ENCODE measurements at places on chromosomes 16 and 17.

DNA sequence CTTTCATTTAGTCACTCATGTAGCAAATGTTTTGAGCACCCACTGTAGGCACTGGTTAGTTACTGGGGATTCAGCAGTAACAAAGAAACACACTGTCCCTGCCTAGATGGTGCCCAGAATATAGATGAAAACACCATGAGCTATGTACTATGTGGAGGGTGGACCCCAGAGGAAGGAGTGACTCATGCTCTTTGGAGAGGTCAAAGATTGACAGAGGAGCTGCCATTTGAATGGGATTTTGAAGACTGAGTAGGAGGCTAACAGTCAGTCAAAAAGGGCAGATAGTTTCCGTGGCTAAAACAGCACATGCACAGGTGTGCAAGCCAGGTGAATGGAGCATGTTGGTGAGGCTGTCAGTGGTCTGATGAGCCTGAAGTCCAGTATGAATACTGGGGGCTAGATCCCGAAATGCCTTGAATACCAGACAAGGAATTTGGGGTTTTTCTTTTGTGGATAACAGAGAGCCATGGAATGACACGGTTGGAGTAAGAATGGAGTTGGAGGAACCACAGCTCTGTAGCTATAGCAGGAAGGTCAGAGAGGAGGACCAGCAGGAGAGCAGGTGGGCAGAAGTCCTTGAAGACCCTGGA is 6.1 kb downstream of the IL21R start:
- no peak for DNase-seq

- no peak for DNase-seq
Observed at GRCh38 chr17:67431249-67432015, 54.4 kb downstream of the PITPNC1 start.

GRCh38 chr16:23282568-23282967 is 19.5 kb upstream of the SCNN1B start:
- no peak for DNase-seq

DNA sequence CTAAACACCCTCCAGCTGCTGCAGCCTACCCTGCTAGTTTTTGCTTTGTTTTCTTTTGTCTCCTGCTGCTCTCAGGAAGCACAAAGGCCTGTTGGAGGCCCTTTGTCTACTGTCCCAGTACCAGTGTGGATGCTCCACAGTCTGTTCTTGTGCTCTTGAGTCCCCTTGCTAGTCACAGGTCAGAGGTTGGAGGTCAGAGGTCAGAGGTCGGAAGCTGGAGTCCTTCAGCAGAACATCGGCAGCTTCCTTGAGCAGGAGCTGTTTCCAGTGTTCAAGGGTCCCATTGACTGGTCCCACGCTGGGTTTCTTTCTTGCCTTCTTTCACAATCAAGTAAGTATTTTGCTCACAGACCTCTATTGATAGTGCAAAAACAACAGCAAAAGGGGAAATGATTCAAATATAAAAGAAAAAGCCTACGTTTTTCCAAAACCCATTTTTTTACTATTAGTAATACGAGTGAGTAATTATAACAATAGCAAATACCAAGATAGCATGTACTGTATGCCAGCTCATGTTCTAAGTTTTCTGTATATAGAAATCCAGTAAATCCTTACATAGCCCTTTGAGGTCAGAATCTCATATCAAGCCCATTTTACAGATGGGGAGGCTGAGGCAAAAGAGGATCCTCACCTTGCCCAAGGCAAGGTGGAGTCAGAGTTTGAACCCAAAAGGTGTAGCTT is 10.9 kb upstream of the IL34 start:
- DNase-seq, result no peak

GRCh38 chr17:45077643-45078042 is 16.5 kb downstream of the NMT1 start:
- DNase-seq, result no peak

DNA sequence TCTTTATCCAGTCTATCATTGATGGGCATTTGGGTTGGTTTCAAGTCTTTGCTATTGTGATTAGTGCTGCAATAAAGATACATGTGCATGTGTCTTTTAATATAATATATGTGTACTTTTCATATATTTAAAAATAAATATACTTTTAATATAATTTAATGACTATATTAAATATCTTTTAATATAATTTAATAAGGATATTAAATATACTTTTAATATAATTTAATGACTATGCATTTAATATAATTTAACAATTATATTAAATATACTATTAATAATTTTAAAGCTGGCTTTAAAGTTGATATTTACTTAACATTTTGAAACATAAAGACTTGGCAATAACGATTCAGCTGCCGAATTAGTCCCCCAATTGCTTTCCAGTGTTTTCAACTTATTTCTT is 1.2 kb downstream of the CCL23 start:
- DNase-seq, result no peak

DNA sequence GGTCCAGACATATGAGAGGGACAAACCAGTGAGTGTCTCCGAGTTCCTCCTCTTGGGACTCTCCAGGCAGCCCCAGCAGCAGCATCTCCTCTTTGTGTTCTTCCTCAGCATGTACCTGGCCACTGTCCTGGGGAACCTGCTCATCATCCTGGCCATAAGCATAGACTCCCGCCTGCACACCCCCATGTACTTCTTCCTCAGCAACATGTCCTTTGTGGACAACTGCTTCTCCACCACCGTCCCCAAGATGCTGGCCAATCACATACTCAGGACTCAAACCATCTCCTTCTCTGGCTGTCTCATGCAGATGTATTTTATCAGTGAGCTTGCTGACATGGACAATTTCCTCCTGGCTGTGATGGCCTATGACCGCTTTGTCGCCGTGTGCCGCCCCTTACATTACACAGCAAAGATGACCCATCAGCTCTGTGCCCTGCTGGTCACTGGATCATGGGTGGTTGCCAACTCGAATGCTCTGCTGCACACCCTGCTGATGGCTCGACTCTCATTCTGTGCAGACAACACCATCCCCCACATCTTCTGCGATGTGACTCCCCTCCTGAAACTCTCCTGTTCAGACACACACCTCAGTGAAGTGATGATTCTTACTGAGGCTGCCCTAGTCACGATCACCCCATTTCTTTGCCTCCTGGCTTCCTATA is 19.2 kb downstream of the ZNF200 start:
- no peak for DNase-seq

GRCh38 chr16:29992344-29992967 is 3.0 kb downstream of the HIRIP3 start:
- peak; percentile 4 for DNase-seq

DNA sequence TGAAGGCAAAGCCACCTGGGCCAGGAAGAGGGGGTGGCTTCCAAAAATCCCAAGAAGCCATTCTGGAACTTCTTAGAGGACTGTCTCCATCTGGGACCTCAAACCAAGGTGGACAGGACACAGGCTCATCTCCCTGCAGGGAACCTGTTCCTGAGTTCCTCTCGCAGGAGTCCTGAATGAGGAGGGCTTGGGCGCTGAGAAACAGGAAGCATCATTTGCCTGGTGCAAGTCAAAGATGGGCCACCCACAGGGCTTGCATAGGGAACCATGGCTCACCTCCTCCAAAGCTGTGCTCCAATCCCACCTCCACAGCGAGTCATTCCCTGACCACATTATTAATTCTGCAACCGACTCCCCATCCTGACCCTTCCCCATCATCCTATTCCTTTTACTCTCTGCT is 55.0 kb upstream of the RPL38 start:
- no peak for DNase-seq

DNA sequence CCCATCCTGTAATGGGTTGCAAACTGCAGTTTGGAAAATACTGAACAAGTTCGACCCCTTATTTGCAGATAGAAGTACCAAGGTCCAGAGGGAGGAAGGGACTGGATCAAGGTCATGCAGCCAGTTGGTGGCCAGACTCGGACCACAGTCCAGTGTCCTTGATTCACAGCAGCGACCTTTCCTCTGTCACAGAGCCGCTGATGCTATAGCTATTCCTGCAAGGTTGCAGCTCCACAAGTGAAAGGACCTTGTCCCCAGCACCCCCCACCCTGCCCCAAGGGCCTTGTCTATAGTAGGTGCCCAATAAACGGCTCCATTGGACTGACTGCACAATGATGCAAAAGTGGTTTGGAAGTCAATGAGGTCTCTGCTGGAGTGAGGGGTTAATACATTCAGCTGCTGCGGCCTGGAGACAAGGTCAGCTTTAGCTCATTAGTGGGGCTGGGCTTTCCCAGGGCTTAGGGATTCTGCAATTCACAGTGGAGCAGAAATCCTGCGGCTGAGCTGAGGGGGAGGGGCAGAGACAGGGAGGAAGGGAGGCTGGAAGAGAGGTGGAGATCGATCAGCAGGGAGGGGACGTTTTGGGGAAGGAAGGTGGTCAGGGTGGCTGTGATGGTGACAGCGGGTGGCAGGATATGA is 13.4 kb upstream of the CRHR1 start:
- no peak for DNase-seq

- no peak for DNase-seq
Observed at GRCh38 chr16:29761882-29762281, 16.1 kb upstream of the C16orf54 start.

GRCh38 chr17:29085223-29085622 is 42.3 kb downstream of the PIPOX start:
- no peak for DNase-seq

DNA sequence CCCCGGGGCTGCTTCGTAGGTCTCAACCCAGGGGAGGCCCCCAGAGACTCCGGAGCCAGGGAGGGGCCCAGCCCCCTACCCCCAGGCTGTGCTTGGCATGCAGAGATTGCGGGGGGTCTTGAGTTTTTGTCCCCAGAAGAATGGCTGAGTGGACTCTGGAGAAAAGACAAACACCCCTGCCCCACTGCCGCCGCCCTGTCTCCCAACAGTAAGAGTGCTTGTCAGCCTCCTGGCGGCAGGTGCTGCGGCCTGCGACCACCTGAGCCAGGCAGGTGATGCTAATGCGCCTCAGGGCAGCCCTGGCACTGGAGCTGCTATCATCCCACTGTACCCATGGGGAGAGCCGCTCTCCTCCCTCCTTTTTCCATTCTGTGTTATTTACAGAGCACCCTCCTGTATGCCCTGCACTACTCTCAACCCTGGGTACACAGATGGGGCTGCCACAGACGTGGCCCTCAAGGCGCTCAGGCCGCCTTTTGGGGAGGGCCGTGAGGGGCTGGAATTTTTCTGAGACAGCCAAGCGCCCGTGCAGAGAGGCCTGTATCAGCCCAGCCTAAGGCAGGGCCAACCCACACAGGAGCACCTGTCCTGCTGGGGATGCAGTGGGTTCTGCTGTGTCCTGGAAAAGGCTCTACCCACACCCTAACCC is 2.6 kb upstream of the IL17C start:
- no peak for DNase-seq

DNA sequence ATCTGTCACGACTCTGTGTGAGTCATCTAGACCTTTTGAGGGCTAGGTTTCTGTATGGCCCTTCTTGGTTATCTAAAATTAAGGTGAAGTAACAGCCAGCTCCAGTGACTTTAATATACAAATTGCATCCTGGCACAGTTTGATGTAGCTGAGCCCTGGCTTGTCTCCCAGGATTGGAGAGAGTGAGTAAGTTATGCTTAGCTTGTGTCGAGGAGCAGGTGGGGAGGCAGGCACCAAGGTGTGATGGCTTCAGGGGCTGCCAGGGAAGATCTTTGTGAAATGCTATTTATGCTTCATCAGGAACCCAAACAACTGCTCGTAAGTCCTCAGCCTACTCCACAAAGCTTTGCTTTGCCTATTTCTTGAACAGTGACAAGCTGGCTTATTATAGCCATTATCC is 261.2 kb downstream of the HS3ST4 start:
- DNase-seq, result no peak

GRCh38 chr16:50067290-50067853 is 1.6 kb downstream of the HEATR3 start:
- no peak for DNase-seq

DNA sequence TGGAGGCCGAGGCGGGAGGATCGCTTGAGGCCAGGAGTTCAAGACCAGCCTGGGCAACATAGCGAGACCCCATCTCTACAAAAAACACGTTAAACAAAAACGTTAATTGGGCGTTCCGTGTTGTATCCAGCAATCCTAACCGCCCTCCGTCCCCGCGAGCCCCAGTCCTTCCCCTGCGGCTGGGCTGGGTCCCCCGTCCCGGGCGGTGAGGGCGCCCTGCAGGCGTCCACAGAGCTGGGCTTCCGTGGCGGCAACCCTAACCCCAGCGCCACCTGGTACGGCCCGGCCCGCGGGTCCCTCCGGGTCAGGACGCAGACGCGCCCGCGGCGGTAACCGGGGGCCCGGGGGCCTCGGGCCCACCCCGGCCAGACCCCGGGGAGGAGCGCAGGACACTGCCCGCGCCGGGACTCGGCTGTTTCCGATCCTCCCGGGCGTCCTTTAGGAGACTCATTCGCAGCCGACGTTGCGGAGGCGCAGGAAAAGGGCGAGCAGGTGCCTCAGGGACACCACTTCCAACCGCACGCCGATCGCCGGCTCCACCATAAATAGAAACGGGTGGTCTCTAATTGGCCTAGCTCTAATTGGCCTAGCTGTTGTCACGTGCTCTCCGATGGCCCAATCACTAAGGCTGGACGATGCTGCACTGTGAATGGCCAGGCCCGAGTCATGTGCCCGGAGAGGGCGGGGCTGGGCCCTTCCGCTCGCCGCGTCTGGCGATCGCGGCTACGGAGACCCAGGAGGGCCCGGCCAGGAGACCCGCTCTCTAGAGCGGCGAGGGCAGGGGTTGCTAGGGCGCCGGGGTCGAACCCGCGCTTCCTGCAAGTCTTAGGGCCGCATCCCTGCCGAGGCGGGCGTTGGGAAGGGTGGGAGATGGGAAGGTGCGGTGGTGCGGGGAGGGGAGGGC is 19.0 kb upstream of the CSNK1D start:
- DNase-seq, result peak; percentile 89

- no peak for DNase-seq
Observed at GRCh38 chr17:16910341-16910740, 61.6 kb downstream of the TNFRSF13B start.

DNA sequence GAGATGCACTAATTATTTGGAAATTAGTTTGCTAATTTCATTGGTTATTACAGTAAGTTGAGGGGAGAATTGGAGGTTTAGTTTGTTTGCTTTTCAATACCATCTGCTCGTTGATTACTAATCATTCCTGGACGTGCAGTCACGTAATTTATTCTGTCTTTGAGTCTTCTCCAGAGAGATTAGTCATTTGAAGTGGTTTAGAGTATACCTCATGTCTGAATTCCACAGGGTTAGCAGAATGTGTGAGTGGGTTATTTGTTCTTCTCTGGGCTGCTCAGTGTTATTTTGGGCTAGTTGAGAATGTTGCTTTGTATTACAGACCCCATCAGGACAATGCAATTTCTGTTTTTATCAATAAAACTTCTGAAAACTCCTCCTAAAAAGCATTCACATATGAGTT is 265.0 kb downstream of the RBFOX1 start:
- no peak for DNase-seq
